ENCODE measurements at places on chromosomes 4 and X.

DNA sequence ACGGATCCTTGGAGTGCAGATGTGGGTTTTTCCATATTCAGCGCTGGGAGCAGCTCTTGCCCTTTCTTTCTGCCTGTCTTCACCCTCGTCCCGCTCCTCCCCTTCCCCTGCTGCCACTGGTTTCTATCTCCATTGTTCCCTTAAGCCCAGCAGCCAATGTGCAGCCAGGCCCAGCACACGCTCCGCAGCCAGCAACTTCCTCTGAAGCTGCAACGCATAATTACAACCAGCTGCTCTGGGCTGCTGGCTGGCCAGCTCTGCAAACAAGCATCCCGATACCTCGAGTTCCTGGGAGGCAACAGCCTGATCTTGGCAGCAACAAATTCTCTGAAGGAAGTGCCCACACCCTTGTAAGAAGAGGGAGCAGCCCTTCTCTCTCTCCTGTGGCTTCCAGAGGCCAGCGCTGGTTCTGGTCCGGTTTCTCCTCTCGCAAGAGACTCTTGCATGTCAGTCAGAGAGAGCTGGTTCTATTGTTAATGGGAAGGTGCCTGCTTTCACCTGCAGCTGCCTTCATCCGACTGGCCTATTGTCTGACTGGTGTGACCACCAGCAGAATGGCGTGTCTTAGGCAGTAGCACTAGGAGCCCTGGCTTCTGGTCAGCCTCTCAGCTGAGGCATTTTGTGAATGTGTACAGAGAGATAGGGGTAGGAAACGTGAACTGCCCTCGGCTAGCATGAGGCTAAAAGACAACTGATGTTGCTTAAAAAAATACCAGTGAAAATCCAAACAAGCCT, 83.8 kb upstream of the MAML3 start:
- no peak for DNase-seq

DNA sequence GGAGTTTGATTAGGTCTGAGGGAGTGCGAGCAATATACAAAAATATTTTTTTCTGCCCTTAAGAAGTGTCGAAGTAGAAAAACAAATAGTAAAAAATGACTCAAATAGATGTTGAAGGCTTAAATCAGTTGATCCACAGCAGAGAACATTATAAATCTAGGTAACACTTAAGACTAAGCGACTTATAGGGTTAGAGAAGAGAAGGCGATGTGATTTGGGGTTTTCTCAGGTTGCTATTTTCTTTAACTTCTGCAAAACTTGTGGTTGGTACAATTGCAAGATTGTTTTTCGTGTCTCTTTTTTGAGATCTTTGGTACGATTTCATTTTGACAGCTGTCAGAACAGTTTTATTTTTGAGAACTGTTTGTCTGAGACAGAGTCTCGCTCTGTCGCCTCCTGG, 1479.5 kb downstream of the PCDH7 start:
- DNase-seq, result no peak

- DNase-seq, result no peak
Observed at GRCh38 chr4:53722110-53722509, 130.8 kb upstream of the LNX1 start.

DNA sequence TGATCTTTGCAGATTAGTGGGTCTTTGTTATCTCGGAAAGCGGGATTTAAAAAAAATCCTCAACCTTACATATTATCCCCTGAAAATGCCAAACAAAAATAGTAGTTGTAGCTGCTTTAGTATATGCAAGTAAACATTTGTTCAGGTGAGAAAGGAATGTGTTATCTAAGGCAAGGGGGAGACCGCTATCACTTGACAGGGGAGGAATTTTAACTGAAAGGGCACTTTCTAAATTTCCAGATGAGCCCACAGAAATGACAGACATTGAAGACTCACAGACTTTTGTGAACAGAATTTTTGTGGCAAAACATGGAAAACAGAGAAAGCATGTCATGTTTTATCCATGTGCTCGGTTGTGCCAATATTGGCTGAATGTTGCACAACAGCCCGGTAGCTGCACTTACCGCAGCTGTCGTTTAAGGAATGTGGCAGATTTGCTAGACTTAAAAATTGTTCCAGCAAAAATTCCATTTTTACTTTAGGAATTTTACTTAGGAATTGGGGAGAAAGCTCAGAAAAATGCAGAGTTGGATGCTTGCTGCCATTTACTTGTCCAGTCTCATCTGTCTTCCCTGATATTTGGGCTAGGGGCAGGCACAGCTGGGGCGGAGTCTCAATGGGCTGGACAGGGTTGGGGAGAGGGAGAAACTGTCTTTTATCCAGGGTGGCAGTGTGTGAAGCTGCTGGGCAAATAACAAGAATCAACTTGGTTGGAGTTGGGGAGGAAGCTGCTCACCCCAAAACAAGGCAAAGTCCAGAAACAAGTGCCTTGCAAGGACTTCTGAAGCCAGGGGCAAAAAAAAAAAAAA, 94.6 kb upstream of the RPS6KA3 start:
- no peak for DNase-seq

DNA sequence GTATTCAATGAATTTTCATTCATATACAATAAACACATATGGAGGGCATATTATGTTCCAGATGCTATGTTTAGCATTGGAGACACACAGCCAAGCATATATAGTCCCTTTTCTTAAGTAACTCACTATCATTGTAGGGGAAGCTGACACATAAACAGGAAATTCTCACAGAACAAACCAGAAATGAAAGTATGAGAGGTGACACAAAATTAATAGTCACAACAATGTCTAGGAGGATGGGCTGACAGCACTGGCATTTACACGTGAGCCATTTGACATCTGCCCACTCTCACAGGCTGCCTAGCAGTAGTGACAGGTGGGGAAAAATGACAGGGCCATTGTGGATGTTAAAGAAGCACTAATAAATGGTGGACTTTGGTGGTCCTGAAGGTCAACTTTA, 2.6 kb upstream of the CNOT6L start:
- DNase-seq, result peak; percentile 56

DNA sequence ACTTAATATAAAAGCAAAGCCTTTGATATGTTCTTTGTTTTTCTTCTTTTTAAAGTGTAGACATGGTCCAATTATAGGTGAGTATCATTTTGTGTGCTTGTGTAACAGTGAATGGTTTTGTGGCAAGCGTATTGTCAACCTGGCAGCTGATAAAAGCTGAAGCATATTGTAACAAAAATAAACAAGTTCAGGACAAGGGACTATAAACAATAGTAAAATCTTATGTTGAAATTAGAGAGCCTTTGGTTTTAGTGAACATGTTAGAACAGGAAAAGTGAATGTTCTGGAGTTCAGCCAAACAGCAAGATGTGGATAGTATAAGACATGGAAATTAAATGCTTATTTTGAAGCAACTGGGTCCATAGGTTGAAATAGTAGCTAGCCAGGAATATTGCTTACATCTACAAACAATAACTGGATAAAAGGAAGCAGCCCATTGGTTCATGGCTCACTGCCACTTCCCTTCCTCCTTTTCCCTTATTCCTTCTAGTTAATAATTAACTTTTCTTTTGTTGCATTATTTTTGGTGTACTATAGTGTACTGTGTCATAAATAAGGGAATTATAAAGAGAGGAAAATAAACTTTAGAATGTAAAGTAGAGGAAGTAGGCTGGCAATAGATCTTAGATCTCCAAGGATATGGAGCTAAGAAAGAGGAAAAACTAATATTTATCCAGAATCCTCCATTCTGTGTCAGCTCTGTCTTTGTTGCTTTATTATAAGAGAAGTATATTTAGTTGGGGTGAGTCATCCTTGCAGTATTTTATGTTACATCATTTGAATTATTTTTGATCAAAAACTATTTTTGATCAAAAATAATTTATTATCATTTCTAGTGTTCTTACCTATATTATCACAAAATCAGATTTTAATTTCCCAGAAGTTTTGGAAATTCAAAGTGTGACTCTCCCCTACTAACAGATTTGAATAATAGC, 65.6 kb downstream of the MRPL1 start:
- DNase-seq, result no peak

GRCh38 chrX:104427073-104427472, 138.9 kb upstream of the IL1RAPL2 start:
- no peak for DNase-seq

DNA sequence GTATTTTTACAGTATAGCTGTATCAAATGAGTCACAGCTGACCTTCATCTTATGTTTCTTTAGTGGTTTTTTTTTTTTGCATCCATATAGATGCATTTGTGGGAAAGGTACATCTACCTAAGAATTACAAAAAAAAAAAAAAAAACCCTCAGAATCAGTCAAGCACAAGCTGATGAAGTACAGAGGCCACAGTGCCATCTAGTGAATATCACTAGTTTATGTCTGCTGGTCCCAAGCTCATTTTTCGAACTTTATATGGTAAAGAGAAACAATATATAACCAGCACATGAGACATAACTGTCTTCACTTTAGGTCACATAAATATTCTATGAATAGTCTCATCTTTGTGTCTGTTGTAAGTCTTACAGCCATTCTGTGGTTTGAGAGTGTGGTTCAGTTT, 220.1 kb downstream of the DLG3 start:
- DNase-seq, result no peak

GRCh38 chr4:79296768-79297428, 29.0 kb downstream of the NAA11 start:
- no peak for DNase-seq

GRCh38 chr4:181550381-181550780, 692.8 kb upstream of the TENM3 start:
- no peak for DNase-seq

GRCh38 chr4:25450491-25450901, 73.4 kb downstream of the ANAPC4 start:
- no peak for DNase-seq

DNA sequence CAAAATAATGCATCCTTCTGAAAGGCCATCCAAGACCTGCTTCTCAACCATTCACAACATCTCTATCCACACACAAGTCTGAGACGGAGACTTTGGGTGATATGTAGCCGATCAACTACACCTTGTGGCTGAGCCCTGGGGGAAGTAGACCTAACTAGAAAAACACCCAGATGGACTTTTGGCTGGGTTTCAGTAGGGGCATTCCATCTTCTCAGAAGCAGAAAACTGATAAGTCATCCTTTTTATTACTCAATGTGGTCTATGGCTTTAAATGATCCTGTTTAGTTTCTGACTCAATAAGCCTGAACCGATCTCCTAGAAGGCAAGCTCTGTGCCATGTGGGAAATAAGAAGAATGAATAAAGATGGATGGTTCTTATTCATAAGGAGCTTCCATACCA, 82.5 kb upstream of the AFF2 start:
- no peak for DNase-seq

DNA sequence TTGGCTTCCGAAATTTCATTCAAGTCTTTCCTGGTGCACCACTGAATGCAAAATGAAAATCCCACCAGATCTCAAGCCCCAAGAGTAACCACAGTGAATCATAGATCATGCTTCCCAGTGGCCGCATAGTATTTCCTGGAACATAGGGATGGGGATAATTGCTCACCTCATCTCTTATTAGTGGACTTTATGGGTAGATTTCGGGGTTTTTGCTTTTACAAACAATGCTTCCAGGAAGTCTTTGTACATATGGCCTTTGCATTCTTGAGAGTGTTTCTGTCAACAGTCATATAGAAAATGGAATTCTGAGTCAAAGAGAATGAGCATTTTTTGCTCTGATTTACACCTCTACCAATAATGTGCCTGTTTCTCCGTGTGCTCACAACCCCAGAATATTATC, 53.4 kb downstream of the PPEF2 start:
- DNase-seq, result no peak

DNA sequence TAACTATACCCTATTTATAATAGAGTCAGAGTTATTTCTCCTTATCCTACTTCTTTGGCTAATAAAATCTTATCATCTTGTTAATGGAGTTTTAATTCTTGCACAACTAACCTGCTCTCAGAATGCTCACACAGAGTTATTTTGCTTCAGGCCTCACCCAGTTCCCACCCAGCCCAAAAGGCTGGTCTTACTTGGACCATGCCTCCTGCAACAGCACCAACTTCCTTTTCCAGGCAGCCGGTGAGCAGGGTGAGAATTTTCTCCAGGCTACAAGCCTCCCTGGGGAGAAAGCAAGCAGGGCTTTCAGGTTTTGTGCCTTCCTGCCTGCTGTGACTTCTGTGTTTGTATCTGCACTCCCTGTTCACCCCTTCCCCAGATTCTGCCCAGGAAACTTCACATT, 29.1 kb upstream of the BANK1 start:
- no peak for DNase-seq

DNA sequence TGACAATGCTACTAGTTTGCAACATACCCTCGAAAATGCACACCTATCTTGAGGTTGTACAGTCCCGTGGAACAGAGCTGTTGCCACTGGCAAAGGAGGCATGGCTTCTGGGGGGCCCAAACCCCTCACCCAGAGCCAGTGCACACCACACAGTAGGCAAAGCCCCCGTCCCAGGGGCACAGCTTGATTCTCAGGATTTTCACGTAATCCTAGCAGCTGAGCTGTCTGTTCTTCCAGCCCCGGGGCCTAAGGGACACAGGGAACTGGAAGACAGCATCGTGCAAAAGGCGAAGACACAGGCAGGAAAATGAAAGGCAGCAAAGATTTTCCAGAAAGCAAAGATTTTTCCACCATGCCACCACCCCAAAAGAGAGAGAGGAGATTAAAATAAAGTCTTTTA, 77.2 kb downstream of the JAKMIP1 start:
- no peak for DNase-seq

- no peak for DNase-seq
Observed at GRCh38 chrX:33330798-33331197, 119.4 kb upstream of the DMD start.

DNA sequence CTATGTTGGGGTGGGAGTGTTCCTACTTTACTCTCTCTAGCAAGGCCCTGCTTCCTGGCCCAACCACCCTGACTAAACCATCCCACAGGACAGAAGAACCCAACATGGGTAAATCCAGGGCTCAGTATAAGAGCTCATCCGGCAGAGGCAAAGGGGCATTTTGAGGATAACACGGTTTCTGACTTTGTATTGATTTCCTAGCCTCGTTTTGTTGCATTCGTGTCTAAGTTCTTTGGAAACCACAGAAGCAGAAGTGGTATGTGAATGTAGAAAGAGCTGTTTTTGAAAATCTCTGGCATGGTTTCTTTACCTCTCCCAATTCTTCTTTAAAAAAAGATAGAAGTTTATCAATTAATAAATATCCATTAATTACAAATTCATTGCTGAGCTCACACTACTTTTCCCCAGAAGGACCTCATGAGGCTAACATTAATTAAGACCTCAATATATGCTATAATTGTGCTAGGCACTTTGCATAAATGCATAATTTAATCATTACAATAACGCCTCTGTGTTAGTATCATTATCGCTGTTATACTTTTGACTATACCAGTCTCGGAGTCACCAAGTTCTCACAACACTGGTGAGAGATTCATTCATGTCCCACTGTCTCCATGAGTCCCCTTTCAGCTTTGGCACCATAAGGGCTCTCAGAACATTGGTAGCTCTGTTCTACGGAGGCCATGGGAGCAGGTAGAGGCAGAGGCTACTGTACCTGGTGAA, 5.8 kb upstream of the CLNK start:
- no peak for DNase-seq

DNA sequence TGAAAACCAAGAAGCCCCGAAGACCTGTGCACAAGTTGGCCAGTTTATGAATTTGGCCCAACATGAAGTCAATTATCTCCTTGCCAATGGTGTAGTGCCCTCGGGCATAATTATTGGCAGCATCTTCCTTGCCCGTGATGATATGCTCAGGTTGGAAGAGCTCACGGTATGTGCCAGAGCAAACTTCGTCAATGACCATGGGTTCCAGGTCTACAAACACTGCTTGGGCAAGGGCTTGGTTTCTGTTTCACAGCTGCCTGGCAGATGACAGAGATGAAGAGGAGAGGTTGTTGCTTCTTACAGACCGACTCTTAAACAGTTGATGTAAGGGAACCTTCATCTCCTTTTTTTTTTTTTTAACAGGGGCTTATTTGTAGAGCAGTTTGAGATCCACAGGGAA, 135.6 kb upstream of the PLS3 start:
- DNase-seq, result no peak

GRCh38 chr4:75672461-75673026, 667 bp downstream of the G3BP2 start:
- peak; percentile 89 for DNase-seq
